ENCODE measurements at places on chromosomes 13 and 19.

DNA sequence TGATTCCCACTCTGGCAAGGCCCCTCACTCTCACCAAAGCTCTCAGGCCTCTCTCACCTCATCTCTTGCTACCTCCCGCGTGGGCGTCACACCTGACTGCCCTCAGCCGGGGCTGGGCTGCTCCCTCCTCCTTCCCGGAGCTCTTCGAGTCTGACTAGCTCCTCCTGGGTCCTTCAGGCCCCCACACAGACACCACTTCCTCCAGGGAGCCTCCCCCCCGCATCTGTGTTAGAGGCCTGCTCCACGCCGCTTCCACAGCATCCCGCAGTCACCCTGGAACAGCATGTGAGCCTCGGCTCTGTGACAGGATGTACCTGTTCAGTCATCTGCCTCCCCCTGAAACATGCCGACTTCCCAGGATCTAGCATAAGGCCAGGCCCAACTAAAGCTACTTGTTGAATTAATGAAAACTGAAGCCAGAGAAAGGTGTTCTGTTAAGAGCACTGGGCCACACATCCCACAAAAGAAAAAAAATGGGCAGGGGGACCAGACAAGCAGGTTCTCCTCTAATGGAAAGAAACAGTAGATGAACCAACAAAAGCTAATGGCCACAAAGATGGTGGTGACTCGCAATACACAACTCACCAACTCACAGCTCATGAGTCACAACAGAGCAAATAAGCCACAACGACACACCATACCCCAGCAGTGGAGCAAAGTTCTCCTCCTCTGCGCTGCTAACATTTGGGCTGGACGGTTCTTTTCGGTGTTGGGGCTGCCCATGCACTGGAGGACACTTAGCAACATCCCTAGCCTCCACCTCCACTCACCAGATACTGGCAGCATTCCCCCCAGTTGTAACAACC lies 3.0 kb downstream of the PPP6R1 start:
- DNase-seq: no peak

GRCh38 chr19:45098521-45099466 lies 5.8 kb downstream of the PPP1R37 start:
- DNase-seq: peak; percentile 49

- DNase-seq: no peak
Observed at GRCh38 chr19:1520203-1520780, 3.6 kb upstream of the PLK5 start.

GRCh38 chr13:88761145-88761544 lies 1090.0 kb downstream of the SLITRK5 start:
- no peak for DNase-seq

GRCh38 chr19:48836089-48837017 lies at the start of gene HSD17B14:
Gene HSD17B14 (minus strand): TSS chr19:48836491. CDS start chr19:48836411, 80 bp downstream.
- DNase-seq: no peak

DNA sequence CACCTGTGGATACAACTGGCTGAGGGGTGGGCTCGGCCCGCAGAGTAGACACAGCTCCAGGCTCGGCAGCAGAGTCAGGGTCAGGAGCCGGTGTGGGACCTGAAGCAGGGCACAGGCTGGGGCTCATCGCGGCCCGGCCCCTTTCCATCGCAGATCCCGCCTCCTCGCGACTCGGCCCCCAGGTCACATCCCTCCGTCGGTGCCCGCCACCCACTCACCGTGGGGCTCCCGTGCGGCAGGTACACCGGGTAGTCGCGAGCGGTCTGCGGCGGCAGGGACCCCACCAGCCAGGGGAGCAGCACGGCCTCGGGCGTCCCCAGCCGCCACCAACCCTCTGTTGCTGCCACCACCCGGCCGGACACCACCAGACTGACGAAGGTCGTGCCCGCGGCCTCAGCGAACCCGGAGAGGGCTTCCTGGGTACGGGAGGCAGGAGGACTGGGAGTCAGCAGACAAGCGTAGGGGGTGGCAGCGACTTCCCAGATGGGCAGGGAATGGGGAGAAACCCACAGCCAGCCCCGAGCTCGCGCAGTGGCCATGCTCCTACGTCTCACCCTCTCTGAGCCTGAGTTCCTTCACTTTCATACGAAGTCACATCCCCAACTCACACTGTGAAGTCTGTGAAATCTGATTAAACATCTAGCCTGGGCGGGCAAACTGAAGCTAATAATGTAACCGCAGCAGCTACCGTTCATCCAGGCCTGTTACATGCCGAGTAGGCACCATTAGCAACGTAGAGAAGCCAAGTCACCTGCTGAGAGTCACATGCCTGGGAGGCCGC lies 3.7 kb downstream of the FUZ start:
- DNase-seq: no peak

GRCh38 chr19:18203408-18203862 lies 407 bp downstream of the RAB3A start:
- DNase-seq: no peak

GRCh38 chr13:114082849-114083645 lies 49.4 kb downstream of the RASA3 start:
- no peak for DNase-seq

- DNase-seq: no peak
Observed at GRCh38 chr19:681029-682019, 5.1 kb downstream of the FSTL3 start.

DNA sequence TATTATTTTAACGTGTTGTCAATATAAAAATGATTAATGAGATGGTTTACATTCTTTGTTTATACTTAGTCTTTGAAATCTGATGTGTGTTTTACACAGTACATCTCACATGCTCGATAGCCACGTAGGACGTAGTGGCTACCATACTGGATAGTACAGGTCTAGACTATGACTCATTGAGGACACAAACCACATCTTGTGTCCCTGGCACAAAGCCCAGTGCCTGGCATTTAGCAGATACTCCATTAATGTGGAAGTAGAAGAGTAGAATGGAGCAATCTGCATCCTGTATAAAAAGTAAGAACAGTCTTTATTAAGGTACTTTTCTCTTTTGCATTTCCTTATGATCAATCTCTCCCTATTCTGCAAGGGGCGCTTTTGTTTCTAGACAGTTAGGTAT lies 49.0 kb upstream of the FRY start:
- peak; percentile 63 for DNase-seq

- no peak for DNase-seq
Observed at GRCh38 chr13:42623916-42624315, 50.0 kb downstream of the TNFSF11 start.

GRCh38 chr13:98293103-98293502 lies 116.0 kb upstream of the RNF113B start:
- DNase-seq: no peak

DNA sequence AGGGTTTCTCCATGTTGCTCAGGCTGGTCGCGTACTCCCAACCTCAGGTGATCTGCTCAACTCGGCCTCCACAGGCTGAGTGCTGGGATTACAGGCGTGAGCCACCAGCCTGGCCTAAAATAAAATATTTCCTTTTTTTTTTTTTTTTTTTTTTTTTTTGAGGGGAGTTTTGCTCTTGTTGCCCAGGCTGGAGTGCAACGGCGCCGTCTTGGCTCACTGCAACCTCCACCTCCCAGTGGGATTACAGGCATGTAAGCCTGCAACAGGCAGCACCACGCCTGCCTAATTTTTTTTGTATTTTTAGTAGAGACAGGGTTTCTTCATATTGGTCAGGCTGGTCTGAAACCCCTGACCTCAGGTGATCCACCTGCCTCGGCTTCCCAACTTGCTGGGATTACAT lies 4.9 kb downstream of the ZNF506 start:
- no peak for DNase-seq

DNA sequence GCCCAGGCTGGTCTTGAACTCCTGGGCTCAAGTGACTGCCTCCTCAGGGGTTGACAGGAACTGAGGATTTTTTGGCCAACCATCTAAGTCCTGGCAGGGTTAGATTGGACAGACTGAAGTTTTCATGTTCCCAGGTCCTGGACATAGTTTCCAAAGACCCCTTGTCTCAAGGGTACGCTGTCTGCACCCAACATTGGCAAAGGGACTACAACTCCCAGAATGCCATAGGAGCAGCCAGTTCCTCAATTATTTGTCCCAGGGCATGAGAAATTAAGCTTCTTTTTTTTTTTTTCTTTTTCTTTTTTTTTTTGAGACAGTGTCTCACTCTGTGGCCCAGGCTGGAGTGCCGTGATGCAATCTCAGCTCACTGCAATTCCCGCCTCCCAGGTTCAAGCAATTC lies 6.9 kb downstream of the GYS1 start:
- no peak for DNase-seq

GRCh38 chr13:101919541-101920181 lies 467.2 kb downstream of the ITGBL1 start:
- no peak for DNase-seq

GRCh38 chr13:73039201-73040108 lies 19.4 kb upstream of the KLF5 start:
- DNase-seq: no peak

GRCh38 chr13:103839460-103839859 lies 773.2 kb upstream of the SLC10A2 start:
- no peak for DNase-seq

GRCh38 chr13:50594276-50595051 lies 249.0 kb downstream of the DLEU7 start:
- DNase-seq: peak; percentile 57

DNA sequence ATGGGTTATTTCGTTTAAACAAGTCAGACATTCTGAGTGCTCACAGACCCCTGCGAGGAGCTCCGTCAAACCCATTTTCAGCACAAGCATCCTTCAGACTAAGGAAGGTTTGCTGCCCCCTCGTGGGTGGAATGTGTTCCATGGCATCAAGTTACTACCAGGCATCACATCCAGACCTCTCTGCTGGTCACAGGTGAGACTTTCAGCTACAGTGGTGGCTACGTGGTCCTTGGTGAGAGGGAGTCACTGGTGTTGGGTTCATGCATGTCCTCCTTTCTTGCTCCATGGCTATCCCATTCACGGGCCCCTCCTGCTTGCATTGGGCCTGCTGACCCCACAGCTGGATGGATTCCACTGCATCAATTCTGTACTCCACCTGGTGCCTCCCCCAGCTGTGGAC lies 9.1 kb upstream of the LILRB5 start:
- DNase-seq: no peak

DNA sequence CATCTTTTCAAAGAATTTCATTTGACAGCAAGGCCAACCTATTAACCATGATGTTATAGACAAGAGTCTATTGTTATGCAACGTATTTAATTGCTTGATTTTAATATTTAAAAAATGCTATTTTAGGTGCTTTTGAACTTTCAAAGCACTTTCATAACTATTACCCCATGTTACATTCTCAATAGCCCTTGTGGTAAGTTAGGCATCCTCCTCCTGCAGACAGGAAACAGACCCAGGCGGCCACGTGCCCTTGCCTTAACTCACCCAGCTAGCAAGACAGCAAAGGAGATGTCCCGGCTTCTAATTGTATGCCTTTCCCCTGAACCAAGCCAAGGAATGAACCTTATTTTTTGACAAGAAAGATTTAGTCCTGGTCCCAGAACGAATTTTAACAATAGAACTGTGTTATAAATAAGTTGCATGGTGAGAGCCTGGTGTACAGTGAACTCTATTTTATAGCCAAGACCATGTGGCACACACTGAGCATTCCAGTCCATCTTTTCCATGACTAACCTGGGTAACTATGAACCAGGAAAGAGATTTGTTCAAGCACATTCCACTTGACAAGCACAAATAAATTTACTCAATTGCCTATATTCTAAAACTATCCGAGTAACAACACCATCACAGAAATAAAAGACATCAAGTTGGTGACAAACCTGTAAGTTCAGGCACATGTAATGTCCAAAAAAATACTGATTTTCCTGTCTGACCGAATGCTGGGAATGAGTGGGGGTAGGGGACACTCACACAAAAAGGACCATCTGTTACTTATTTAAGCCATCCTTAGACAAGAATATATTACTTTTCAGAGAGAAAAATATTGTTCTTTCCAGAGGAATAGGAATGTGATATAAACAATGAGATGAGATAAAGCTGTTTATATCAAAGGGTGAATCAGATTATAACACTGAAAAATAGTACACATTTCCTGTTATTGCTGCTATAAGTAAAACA lies 163.0 kb downstream of the EFNB2 start:
- no peak for DNase-seq

DNA sequence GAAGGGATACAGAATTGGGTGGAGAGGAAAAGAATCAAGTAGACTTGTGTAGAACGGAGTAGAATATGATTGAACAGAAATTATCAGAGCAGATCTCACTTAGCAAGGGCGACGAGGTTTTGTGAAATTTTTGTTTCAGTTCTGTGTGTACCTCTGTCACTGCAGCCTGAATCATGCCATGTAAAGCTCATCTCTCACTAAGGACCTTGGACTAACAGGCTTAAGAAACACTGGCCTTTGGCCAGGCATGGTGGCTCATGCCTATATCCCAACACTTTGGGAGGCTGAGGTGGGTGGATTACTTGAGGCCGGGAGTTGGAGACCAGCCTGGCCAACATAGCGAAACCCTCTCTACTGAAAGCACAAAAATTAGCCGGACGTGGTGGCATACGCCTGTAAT lies 62.6 kb downstream of the MYH14 start:
- no peak for DNase-seq

DNA sequence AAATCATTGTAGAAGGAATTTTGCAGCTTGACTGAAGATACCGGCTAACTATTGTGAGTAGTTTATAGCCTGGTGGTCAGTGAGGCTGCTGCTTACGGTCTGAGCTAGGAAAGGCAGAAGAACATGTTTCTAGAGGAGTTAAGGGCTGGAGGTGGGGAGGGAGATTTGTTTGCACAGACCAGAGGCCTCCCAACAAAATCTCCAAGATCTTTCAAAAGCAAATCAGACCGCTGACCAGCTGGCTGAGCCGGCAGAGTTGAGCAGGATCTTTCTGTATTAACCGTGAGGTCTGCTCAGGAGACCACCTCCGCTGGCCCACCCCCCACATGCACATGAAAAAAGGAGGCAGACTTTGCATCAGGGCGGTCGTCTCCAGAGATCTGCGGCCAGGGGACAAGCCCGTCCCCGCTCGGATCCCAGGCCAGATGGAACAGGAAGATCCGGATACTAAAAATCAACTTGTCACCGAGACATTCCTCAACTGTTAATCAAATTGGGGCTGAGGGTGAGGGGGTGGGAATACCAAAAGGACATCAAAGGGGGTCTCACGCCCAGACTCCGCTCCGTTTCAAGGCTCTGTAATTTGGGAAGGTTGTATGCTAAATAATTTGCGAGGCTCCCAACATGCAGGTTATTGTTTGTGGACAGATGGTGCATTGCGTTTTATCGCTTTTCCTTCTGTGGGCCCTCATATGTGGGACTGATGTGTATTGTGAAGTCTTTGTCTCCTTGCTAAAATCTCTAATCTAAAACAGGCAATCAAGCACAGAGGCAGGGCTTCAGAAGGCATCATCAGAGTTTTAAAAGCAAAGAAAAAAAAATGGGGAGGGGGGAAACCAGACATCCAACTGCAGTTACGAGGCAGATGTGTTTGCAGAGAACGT lies 319.0 kb downstream of the ZNF536 start:
- DNase-seq: no peak

All from NCI-H2107 (cell line).